ENCODE measurements at places on chromosomes 3 and 15. TPM values are rescaled to one million over a fixed set of nuclear protein-coding genes. Genes with fewer than 3 reads are reported as not detected.

The MST1R gene
- polyA plus RNA-seq = 0.64 TPM

The MUSTN1 gene
- polyA plus RNA-seq = not detected

The C2CD4B gene
- polyA plus RNA-seq = not detected

The ARNT2 gene
- 27.5 TPM for polyA plus RNA-seq

The C3orf20 gene
- not detected for polyA plus RNA-seq

The NAA80 gene
- polyA plus RNA-seq = 3.6 TPM

The CCRL2 gene
- not detected for polyA plus RNA-seq

The CCNB2 gene
- 45.3 TPM for polyA plus RNA-seq

The FGF12 gene
- polyA plus RNA-seq = 0.11 TPM

- DNase-seq = no peak
These were observed 445.9 kb downstream of the UNC13C start for GRCh38 chr15:54424171-54424570.

DNA sequence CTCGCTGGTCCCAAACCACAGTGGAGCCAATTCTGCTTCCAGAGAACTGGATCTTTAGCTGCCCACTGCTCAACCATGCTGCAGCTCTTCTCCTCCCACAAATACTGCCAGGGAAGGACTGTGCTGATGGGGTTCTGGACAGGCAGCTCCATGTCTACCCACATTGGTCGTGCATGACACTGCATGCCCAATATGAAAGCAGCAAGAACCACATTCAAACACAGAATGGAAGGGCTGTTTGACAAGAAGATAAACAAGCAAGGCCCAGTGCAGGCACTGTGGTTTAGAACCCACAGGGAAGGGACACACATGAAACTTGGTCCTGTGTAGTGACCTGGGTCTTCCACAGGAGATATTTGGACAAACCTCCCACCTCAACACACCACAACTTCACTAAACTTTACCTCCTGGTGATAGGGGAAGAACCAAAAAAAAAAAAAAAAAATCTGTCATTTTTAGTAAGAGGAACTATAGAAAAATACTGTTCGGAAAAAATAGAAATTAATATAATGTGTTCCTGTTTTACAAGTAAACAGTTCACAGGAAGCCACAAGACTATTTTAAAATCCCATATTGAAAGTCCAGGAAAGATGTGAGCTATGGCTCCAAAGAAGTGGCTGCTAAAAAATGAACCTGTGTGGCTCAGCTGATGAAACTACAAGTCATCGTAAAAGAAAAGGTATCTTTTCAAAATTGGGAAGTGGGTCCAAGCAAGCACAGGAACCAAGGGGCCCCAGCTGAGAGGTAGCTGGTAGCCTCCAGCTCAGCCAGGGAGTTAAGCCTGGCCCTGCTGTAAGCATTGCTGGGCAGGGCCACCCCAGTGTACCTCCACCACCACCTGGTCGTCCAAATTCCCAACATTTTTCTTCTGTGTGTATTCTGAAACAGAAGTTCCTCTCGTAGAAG is 77.7 kb upstream of the ACAN start:
- DNase-seq = no peak

DNA sequence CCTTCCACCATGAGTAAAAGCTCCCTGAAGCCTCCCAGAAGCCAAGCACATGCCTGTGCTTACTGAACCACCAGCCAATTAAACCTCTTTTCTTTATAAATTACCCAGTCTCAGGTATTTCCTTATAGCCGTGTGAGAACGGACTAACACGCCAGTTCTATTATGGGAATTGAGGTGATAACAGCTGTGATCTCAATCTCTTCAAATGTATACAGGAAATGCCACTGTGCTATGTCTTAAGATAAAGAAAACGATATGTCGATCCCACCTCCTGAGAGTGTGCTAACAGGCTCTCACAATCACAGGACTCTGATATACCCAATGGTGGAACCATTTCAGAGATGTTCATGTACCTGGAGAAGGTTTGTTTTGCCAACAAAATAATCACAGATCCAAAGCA is 26.2 kb downstream of the CHSY1 start:
- DNase-seq = no peak

DNA sequence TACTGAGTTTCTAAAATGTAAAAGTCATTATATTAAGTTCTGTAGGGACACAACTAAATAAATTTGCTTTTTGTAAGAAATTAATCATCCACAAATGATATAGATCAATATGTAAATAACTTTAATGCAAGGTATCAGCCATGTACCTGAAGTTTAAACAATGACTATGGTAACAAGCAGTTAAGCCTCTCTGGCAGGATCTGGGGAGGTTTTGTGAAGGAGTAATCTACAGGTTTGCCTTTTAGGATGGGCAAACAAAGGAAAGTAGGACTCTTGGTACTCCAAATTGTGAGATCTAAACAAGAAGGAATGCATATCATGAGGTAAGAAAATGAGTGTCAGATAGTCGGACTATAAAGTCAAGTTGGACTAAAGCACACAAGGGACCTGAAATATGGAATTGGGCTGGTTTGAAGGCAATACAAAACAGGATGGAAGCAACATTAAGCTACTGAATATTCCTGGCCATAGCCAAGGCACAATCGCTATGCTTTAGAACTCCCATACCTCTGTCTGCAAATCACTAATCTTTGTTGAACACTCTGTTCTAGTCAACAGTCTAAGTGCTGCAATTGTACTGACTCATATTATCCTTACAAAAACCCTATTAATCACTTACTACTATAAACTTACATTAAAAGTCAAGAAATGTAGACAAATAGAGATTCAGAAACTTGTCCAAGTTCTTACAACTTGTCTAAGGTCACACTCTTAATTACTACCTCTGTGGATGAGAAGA is 412.8 kb downstream of the DIPK2A start:
- no peak for DNase-seq

DNA sequence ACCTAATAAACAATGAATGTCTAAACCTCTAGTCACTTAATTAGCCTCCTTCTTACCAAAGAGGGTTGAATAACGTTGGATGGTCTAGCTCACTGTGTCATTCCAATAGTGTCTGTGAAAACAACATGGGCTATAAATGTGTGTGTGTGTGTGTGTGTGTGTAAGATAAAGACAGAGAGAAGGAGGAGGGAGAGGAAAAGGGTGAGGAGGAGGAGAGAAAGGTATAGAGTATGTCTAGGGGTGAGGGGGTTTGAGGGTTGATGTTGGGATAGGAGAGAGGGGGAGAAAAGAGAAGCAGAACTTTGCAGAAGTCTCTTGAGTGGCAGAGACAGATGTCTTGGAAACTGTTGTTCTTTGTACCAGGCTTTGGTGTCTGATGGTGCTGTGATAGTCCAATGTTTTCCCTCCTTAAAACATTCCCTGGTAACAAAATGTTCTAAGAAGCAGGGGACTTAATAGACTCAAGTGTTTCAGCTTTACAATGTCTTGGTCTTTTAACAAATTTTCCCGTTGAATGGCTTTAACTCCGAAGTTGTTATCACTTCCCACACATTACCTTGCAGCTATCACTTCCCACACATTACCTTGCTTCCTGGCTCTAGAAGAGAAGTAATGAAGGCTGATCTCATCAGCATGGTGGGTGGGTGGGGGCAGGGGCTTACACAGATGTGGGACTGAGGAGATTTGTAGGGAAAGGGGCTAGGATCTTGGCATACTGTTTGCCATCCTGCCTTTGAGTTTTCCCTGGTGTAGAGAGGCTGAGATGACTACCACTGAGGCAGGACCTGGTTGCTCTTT is 57.8 kb upstream of the ETV5 start:
- DNase-seq = no peak

GRCh38 chr3:96756516-96756915 is 57.9 kb upstream of the EPHA6 start:
- no peak for DNase-seq

- DNase-seq = no peak
These were observed 18.6 kb downstream of the FAM174B start for GRCh38 chr15:92636908-92637481.

- DNase-seq = no peak
These were observed 8.0 kb downstream of the PXK start for GRCh38 chr3:58340594-58341244.

DNA sequence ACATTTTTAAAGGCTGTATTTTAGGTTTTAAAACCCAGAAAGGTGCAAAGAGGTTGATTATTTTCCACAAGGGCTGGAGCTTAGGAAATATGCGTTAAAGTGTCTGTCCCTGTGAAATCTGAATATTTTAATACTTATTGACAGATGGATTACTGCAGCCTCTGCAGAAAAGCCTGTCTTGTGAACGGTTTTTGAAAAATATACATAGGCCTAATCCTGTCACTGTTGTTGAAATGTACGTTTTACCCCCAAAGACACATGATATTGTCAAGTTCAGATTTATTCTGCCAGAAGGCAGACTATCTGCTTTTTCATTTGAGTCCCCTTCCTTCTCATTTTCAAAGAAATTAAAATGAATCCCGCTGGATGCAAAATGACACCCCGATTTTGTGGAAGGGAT is 2.2 kb upstream of the BCL6 start:
- no peak for DNase-seq

GRCh38 chr3:51401735-51402134 is 10.7 kb downstream of the RBM15B start:
- DNase-seq = no peak

- no peak for DNase-seq
These were observed 10.7 kb upstream of the ANXA2 start for GRCh38 chr15:60408463-60408981.

DNA sequence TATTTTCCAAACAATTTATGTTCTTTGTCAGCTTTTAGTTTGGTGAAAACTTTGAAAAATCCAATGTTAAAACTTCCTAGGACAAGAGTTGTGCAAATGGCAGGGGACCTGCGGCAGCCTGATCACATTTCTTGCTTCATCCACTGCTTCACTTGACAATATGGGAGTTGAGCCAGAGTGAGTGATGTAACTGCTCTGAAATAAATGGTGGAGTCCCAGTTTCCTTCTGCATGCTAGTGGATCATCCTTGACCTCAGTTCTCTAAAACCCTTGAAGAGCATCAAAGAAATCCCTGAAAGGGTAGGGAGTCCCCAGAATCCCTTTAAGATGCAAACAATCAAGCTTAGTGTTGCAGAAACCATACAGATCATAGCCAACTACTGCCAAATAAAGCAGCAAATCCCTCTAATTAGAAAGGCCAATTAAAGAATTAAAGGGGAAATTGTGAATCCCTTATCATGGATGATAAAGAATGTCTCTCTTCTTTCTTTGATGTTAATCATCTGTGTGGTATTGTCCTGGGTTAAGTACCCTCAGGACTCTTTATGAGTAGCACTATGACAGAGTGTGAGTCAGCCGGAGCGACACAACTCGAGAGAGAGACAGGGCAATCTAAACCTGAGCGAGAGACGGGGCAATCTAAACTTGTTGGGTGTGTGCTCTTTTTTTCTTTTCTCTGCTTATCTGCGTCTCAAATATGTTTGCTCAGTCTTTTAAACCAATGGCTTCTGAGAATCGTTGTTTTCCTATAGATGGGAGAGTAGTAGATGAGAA is 41.8 kb upstream of the GAP43 start:
- no peak for DNase-seq

- DNase-seq = no peak
These were observed 52.4 kb downstream of the SLC6A6 start for GRCh38 chr3:14454639-14455310.

GRCh38 chr3:27224197-27224596 is 145.0 kb downstream of the NEK10 start:
- no peak for DNase-seq

DNA sequence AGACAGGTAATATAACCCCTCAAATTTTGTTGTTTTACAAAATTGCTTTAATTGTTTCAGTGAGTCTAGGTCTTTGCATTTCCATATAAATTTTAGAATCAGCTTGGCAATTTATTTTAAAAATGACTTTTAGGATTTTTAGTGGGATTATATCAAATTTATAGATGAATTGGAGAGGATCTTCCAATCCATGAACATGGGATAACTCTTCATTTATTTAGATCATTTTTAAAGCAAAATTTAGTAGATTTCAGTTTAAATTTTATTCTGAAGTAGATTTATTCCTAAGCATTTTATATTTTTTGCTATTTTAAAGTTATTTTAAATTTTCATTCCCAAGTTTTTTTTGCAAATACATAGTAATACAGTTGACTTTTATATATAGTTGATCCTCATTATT is 58.1 kb upstream of the THSD4 start:
- DNase-seq = no peak

DNA sequence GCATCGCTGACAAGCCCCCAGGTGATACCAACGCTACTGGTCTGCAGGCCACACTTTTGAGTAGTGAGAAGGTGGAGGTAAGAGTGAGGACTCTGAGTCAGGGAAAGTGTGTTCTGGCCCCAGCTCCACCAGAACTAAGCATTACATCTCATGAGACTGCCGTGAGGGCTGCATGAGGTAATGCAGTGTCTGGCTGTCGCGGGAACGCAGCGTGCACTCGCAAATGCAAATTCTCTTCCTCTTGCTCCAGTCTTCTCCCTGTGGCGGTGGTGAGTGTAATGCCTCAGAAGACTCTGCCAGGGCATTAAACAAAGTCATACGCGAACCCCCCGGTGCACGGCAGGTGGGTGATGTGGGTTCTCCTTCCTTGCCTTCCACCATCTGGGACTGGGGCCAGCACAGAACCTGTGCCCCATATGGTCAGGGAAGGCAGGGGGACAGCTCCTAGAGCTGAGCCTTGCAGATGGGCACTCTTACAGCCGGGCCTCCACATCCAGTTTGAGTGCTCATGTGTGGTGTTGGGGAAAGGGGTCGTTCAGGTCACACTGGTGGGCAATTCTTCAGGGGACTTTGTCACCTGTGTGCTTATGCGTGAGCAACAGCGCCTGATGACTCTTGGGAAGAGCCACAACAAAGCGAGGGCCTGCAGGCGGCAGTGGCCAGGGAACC is 175.8 kb downstream of the XXYLT1 start:
- DNase-seq = no peak
